Left lobe of liver (tissue), 2 donors: ENCODE measurements at places on chromosomes 5 and 9. TPM values are rescaled to one million over a fixed set of nuclear protein-coding genes. Genes with fewer than 3 reads are reported as not detected.
A peak's percentile ranks its signal among the peaks of the same experiment; 100 is the strongest.

The PCDHB9 gene
- total RNA-seq = 0.05 TPM

The ITGA1 gene
- total RNA-seq = 69.5 TPM

The GLRA1 gene
- not detected for total RNA-seq

The LIFR gene
- 21.9 TPM for total RNA-seq

The ISL1 gene
- not detected for total RNA-seq

The MCTP1 gene
- 1.3 TPM for total RNA-seq

The DMGDH gene
- total RNA-seq = 119 TPM

The PCDHGC5 gene
- 0.40 TPM for total RNA-seq

DNA sequence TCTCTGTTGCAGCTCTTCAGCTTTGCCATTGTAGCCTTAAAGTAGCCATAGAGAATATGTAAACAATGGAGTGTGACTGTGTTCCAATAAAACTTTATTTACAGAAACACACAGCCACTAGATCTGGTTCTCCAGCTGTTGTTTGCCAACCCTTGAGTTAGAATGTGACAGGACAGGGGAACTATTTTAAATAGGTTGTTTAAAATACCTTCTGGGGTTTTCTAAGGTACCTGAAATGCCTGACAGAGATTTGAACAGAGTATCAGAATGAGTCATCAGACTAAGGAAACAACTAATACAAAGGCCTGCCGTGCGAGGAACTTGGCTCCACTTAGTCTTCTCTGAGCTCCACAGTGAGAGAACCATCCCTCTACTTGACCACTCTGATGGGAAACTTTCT lies 85.4 kb downstream of the HSD17B4 start:
- DNase-seq = no peak

DNA sequence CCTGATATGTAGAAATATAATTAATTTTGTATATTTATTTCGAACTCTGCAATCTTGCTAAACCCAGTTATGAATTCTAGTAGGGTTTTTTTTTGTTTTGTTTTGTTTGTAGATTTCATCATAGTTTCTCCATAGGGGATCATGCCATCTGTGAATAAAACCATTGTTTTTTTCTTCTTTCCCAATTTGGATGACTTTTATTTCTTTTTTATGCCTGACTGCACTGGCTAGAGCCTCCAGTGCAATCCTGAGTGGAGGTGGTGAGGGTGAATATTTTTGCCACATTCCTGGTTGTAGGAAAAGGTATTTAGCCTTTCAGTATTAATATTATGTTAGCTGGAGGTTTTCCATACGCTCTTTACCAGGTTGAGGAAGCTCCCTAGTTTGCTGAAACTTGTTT lies 70.0 kb upstream of the GFPT2 start:
- no peak for DNase-seq

DNA sequence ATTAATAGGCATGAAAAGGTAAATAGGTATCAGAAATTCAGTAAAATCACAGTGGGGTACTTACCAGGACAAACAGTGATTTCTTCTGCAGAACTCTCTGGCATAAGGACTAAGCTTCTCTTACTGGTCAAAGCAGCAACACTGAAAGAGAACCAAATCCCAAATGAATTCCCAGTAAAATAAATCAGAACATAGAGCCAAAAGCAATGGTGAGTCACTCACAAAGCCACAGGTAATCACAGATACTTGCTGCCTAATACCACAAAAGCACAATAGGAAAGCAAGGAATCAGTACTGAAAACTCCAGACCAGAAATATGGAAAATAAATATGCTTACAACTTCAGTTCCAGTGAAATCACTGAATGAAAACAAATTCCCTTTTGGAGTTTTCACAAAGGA lies 50.7 kb downstream of the UIMC1 start:
- DNase-seq = no peak

DNA sequence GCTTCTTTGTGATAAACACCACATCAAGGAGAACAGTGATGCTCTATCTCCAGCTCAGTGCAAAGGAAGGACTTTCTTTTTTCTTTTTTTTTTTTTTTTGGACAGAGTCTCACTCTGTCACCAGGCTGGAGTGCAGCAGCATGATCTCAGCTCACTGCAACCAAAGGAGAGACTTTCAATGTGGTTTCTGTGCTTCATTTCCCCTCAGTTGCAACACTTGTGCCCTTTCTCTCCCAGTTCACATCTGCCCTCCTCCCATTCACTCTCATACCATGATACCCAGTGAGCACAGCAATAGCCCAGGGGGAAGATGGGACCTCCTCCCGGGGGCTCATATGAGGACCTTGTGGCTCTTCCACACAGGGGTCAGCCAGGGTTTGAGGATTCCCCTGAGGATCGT lies 110.0 kb downstream of the MTRR start:
- DNase-seq = no peak

DNA sequence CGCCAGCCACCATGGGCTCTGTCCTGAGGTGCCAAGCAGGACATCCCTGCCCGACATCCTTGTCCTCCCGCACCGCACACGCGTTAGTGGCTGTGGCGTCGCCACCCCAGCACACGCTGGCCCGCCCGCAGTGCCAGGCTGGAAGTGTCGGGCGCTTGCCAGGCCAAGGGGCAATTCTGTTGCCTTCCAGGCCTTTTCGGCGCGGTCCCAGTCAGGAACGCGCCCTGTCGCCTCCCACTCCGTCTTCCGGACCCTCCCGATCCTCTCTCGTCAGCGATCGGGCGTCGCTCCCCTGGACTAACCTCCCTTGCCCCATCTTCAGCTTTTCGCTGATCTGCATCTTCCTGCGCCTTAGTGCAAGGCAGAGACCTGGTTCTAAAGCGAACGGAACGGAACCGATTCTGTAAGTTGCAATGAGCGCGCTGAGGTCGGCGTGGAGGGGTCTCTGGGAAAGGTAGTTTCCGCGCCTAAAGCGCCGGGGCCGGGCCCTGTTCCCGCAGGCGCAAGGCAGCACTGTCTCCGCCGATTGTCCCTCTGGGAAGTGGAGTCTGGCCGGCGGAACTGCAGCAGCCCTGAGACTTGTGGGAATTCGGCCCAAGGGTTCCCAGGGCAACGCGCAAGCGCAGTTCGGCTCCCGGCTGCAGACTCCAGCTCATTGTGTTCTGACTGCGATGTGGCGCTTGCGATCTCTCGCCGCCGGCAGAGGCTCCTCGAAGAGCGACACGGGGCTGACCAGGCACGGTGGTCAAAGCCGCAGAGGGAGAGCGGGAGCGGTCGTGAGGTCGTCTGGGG lies at the start of gene ZNF454:
TSS of gene ZNF454 (plus strand) at position 630 of the 792 bp plus-strand sequence. CDS start 1,594 bp downstream, outside the sequence.
- DNase-seq = peak; percentile 66

DNA sequence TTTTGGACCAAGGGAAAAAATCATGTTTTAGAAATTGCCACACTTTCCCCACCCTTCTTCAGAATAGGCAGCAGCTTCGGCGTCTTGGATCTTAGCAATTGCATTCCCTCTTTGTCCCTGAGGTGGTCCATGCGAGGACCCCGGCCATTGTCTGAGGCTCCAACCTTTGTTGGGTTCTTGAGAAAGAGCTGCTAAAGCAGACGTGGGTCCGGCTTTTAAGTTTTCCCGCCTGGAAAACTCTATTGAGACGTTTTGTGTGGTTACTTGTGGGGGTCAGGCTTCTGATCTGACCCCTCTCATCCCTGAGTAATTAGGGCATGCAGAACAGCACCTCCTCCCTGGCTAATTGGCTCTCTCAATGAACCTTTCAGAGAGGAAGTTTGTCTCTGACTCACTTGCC lies 509.6 kb upstream of the TNC start:
- no peak for DNase-seq

DNA sequence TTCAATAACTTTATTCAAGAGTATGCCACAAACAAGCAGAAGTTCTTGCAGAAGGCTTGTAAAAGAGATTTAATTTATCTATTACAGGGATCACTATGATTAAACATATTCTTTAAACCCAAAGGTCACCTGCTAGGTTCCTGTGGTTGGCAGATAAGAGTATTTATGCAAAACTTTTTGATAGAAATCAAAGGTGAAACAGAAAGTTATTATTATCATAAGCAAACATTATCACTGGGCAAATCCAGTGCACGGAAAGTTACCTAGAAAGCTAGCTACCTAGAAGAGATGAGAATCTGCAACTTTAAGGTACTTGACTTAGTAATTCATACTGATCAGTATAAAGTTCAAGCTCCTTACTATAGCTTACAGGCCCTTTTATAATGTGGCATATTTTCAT lies 3.2 kb downstream of the STARD4 start:
- no peak for DNase-seq

- DNase-seq = no peak
Measured at GRCh38 chr9:20402273-20402875, 219.9 kb downstream of the MLLT3 start.

- DNase-seq = no peak
Measured at GRCh38 chr5:74122175-74122574, 496.2 kb downstream of the ARHGEF28 start.

GRCh38 chr9:127862075-127863011 lies 7.9 kb upstream of the ENG start:
- peak; percentile 64 for DNase-seq

GRCh38 chr9:21357479-21358460 lies 7.1 kb upstream of the IFNA6 start:
- no peak for DNase-seq

GRCh38 chr9:91191411-91192380 lies 170.0 kb downstream of the AUH start:
- DNase-seq = no peak
